ENCODE measurements at places on chromosomes 6 and 20.

GRCh38 chr6:147579667-147580066, 71.2 kb downstream of the SAMD5 start:
- DNase-seq = no peak

DNA sequence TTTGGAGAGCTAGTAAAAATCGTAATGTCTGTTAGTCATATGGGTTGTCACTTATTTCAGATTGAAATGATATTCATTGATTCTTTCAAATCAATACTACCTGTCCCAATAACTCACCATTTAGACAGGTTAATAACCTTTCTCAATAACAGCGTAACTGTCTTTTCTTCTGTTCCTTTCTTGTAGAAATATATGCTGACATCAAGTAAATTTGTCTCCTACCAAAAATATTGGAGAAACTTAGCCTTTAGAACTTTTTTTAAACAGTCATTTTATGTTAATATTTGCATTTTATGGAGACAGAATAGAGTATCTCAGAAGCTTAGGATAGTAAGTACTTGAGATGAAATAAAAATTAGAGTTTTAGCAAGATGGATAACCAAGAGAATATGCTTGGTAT, 278.2 kb downstream of the UST start:
- no peak for DNase-seq

GRCh38 chr6:139483079-139483478, 108.6 kb upstream of the CITED2 start:
- no peak for DNase-seq

DNA sequence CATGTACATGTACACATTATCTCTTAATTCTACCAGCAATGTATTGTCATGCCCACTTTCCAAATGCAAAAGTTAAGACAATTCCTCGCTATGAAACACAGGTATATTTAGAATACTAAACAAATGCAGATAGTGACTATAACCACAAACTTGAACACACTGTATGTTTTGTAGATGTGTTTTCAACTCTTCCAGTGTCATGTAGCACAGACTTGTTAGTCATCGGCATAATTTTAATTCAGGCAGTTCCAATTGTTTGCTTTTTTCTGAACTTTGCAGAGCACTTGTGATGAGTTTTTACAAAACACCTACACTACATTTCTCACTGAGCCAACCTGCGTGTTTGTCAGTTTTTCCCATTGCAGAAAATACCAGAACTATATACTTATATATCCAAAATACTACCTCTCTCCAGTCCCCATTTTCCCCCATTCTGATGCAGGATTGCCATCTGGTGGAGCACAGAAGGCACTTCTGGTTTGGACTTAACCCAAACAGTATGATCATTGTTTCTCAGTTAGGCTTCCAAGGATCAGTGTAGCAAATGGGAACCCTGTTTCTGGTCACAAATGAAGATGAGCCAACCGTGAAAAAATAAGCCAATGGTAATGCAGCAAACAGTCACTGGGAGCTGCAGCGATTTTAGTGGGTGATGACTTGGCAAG, 143.4 kb downstream of the ADGRB3 start:
- DNase-seq = peak; percentile 74

DNA sequence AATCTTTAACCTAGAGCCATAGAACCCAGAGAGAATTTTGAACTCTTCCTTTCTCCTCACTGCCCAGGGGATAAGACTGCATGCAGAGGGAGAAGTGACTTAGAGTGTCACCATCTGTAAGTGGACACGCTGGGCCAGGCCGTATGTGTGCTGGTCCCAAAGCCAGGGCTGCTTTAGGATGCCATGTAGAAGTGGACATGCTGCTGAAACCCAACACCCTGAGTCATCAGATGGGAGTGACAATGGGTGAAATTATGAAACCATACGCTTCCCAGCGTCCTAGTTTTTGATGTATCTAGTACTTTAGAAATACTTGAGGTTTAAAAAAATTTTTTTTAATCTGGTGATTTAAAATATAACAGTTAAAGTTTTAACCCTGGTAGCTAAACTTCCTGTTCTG, 191.1 kb downstream of the FNDC1 start:
- no peak for DNase-seq

DNA sequence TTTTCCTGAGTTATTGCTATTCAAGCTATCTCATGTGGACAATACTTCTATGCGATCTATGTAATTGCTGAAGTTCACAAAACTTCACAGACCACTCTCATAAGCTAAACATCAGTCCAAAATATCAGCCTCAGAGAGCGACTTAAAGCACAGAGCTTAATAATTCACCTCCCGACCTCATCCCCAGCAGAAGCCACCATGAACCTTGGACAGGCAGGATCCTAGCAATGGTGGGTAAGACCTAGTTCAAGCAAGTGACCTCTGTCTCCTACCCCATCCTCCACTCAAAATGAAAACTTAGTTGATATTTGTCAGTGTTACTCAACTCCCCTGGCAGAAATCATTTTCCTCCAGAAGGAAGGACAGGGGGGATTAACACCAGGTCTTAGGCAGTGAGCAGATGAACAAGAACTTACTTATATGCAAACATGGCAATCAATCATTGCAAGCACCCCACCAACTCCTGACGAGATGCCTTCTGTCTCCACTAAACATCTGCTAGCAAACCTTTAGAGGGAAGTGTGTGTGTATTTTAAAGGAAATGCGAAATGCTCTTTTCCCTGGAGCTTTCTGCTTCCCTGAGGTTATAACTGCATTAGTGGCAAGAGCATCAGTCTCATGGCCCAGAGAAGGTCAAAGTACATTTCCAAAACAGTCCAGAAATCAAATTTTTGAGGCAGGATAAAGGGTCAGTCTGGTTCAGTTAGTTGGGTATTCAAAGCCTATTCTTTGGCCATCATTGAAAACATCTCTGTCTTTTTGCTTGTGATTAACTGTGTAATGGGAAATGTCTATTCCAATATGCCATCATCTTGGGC, 90.0 kb downstream of the SLC22A23 start:
- no peak for DNase-seq
